ENCODE measurements at places on chromosomes 2 and 18.

- DNase-seq, result no peak
These were observed 365.8 kb upstream of the RND3 start for GRCh38 chr2:150853263-150853662.

DNA sequence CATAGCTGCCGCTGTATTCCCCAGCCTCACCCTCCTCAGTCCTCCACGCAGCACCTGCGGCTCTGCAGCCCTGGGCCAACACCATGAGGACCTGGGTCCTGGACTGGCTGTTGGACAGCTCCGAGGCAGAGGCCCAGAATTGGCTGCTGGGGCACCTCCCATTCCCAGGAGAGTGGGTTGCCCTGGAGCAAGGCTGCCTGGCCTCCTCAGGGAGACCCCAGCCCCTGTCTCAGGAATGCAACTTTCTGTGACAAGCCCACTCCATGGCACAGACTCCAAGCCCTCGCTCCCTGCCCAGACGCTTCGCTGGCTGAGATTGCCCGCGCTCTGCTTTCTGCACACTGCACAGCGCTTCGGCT, 33.0 kb downstream of the CYP26B1 start:
- no peak for DNase-seq

- DNase-seq, result no peak
These were observed 9.9 kb downstream of the TLK1 start for GRCh38 chr2:171150694-171151285.

- DNase-seq, result no peak
These were observed 692.7 kb downstream of the SOCS6 start for GRCh38 chr18:70981400-70982140.

GRCh38 chr18:23712445-23712844, 23.2 kb downstream of the LAMA3 start:
- DNase-seq, result no peak

Measured in posterior cingulate gyrus (tissue), 11 donors.